ENCODE measurements at places on chromosomes 16 and 17.

- no peak for DNase-seq
Measured at GRCh38 chr16:87150681-87151280, 166.4 kb downstream of the C16orf95 start.

DNA sequence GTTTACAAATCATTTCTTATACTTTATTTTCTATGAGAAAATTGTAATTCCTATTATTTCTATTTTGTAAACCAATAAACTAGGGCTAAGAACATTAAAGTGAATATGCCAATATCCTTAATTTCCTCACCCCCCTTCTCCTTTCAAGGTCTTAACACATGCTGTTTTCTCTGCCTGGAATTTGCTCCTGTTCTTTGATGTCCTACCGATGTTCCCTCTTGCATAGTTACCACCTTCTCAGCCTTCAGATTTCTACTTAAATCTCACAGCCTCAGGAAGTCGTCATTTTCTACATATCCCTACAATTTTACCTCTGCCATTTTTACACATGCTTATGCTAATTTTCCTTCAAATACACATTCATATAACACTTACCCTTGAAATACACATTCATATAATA is 890.9 kb upstream of the CDH8 start:
- no peak for DNase-seq

GRCh38 chr17:17696085-17696484 is 14.8 kb downstream of the RAI1 start:
- no peak for DNase-seq

GRCh38 chr17:67868176-67868575 is 42.9 kb downstream of the BPTF start:
- no peak for DNase-seq

DNA sequence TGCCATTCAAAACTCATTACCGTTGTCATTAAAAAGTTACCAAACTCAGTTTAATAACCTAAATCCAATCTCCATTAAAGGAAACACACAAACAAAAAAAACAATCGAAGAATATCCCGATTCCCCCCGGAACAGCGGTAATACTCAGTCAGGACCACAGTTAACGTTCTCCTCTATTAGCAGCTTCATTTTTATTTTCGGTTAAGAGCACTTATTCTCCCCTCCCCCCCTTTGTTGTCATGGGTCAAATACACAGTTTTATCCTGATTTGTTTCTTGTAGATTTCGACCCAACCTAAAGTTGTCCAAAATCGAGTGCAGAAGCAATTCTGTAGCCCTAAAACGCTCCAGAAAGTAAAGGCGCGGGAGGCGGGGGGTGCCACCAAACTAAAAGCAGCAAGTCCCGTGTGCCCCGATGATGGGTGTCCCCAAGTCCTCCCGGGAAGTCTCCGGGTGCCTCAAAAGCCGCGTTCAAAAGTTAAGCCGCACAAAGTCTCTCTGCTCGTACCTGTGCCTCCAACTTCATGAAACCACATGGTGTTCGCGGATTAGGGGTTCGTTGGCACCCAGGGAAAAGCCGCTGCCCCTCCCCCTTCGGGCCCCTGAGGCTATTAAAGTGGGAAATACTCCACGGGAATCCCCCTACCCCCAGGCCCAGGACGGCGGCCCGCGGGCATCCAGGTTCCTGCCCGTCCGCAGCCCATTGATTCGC is 996 bp downstream of the SUMO2 start:
- peak; percentile 51 for DNase-seq

Data from activated CD4-positive, alpha-beta memory T cell treated with anti-CD3 and anti-CD28 coated beads, Interleukin-2, amount 10 ng/mL, durations not matched to agents 7 days and 5 days (primary cell).